ENCODE measurements at places on chromosomes 6 and 20. TPM values are rescaled to one million over a fixed set of nuclear protein-coding genes. Genes with fewer than 3 reads are reported as not detected.

- DNase-seq: no peak
These were observed 66.9 kb downstream of the ZBTB2 start for GRCh38 chr6:151324488-151324825.

- peak; percentile 28 for DNase-seq
These were observed 545 bp downstream of the ACTR5 start for GRCh38 chr20:38748861-38749149.

The CST4 gene
- not detected for total RNA-seq

The TREM1 gene
- 0.54 TPM for total RNA-seq

The ID4 gene
- total RNA-seq: 0.27 TPM

The ZBTB9 gene
- 6.2 TPM for total RNA-seq

The FAXC gene
- under 0.01 TPM for total RNA-seq

DNA sequence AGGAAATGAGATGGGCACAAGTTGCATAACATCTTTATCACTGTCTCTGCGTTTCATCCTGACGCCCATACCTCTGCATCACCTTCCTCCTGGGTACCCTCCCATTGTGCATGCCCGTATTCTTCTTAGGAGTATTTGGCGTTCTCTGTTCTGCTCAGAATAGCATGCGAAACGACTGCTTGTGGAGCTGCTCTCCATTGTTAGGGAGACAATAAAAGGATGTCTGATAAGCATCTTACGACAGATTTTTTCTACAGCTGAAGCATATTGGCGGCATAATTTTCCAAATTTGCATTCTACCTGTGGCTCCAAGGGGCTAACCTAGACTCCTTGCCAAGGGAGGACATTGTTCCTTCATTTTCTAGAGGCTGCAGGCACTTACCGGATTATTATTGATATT is 118.6 kb downstream of the EDN1 start:
- DNase-seq: no peak

DNA sequence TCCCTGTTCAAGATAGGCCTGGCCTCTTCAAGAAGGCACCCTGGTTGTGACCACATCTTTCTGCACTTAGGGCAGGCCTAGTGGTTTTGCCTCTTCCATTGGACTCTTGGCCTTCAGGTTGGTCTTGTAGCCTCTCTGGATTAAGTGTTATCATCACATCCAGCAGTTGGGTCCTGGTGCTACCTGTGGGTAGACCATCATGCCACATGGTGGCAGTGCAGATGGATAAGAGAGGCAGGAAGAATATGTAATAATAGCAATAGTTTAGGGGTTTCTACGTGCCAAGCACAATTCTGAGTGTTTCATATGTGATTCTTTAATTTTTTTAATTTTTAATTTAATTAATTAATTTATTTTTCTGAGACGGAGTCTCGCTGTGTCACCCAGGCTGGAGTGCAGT is 28.5 kb upstream of the SNRPB2 start:
- DNase-seq: peak; percentile 24

DNA sequence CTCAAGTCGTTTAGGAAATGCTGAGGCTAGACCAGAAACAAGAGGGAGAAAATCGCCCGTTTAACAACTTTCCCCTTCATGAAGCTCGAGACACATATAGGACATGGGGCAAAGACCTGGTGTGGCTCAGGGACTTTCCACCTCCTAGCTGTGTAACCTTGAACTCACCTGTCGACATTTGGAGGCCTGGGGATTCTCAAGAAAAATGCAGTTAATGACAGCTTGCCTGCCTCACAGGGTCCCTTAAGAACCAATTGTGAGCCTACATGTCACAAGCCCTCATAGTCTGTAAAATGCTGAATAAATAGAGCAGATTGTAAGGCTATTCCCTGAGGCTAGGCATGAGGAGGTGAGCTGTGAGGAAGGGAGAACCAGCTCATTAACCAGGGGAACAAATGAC is 35.1 kb downstream of the MGME1 start:
- no peak for DNase-seq

GRCh38 chr20:48826069-48826468 is 1.7 kb downstream of the PREX1 start:
- no peak for DNase-seq

DNA sequence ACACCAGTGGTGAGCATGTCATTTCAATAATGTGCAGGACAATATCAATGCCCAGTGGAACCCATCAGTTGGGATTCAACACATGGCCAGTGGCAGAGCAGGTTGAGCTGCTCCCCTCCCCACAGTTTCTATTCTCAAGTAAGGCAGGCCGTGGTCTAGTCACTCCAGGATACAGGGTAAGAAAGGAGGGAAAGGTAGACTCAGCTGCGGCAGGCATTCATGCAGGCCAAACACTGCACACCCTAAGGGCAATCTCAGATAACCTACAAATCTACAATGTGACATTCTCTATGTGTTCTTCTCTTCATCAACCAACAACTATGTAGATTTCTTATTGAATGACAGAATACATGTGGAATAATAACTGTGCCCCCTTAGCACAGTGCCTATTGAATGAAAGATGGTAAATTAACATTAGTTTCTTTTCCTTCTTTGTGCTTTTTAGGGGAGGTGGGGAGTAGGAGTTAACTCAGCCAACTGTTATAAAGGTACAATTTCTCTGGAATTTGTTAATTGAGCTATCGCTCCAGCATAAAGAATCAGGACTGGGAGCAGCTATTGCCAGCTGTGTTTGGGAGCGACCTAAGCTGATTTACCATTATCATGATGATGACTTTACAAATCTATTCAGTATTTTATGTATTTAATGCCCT is 89.7 kb downstream of the FAM50B start:
- no peak for DNase-seq

DNA sequence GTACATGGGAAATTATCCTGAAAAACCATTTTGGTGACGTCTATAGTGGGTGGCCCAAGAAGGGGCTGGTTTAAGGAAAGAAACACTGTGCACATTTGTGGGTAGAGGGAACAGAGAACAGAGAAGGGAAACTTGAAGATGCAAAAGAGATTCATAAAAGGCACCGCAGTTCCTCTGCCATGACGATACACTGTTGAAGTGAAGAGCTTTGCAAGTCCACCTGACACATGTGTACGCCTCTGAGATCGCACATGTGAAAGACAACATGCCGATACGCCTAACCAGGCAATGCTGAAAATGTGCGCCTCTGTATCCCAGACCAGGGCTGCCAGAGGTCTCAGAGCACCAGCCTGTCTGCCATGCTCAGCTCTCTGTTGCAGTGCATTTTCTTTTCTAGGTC is 180.9 kb downstream of the KIF16B start:
- no peak for DNase-seq

DNA sequence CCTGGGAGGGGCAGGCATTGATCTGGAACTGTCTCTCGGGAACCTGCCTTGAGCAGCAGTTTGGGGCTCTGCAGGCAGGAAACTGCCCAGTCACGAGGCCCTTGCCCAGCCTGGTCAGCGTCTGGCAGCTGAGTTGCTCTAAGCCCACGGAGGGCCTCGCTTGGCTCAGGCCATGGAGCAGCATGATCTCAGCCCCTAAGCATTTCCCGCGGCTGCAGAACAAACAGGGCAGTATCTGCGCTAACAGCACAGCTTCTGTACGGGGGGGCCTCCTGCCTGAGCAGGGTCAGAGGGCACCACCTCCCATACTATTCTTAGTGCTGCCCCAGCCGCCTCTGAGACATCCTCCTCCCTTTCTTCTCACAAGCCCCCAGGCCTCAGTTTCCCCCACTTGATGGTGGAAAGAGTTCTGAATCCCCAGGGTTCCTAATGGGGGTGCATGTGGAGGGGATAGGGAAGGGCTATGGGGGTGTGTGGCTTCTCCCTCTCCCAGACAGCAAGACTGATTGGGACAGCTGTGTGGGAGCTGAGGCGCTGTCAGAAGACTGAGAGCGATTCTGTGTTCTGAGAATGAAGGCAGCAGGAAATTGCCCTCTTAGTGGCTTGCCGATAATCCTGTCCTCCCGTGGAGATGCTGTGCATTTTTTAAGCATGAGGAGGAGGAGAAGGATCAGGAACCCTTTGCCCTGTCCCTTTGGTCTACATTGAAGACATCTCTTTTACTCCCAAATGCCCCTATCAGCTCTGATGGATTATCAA is 46.4 kb downstream of the MOCS1 start:
- no peak for DNase-seq

GRCh38 chr20:11738852-11739251 is 178.8 kb upstream of the BTBD3 start:
- no peak for DNase-seq

Data from hematopoietic multipotent progenitor cell (in vitro differentiated cells).